ENCODE measurements at places on chromosomes 2 and 18.

- no peak for DNase-seq
Observed at GRCh38 chr18:57131101-57131500, 15.8 kb upstream of the BOD1L2 start.

DNA sequence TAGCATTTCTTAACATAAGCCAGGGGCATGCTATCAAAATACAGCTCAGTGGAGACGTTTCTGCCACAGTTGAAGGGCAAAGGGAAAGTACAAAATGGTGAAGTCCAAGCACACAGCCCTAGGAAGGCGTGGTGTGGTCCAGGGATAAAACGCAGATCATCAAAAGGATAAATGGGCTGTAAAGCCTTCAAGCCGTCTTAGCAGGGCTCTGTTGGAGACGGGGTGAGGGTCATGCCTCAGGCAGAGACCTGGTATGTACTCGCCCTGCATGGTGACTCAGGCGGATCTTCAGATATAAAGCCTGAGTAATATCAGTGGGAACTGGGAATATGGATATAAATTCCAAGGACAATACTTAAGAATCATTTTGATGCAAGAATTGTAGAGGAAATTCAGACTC lies 61.2 kb downstream of the NGEF start:
- peak; percentile 22 for DNase-seq

- peak; percentile 3 for DNase-seq
Observed at GRCh38 chr18:25349926-25350487, 2.0 kb downstream of the ZNF521 start.

DNA sequence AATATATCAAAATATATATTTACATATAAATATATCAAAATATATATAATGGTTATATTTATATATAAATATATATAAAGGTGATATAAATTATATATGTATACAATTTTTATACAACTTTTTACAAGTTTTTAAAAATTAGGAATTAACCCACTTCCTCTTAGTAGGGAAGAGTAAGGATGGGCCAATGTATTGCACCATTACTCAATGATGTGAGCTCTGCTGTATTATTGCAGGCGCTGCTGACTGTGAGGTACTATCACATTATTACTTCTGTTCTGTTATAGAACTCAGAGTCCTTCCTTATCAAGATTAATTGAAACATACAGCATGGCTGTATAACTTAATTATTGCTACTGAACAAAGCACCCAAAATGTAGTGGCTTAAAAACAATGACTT lies 46.0 kb downstream of the CCDC195 start:
- no peak for DNase-seq

DNA sequence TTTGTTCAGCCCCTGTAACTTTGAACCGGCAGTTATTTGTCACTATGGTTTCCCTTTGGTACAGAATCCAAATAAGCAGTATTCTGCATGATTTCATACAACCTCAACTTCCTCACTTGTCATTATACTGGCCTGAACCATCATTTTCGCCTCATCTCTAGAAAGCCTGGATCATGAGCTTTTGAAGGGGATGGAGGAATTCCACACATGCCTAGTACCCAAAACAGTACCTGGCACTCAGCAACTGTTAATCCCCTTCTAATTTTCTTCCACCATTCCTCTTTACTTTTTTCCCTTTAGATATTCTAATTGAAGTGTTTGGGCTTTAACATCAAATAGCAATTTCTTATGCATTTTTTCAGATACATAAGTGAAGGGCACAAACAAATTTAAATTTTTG lies 1574.4 kb upstream of the NXPH2 start:
- no peak for DNase-seq

DNA sequence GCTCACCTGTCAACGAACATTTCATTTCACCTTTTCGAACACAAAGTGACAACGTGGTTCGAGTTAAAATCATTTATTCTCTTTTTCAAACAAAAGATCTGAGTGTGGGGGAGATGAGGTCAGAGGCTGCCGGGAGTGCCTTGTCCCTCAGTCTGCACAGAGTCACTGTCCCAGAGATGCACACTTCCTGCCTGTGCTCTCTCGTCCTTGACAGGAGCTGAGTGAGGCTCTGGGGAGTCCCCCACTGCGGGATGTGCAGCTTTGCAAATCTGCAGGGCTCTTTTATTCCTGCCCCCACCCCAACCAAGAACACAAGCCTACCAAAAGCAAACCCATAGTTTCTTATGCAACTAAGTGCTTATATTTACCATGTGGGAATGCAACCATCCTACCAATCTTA lies 497.8 kb downstream of the EIPR1 start:
- DNase-seq, result no peak

- DNase-seq, result no peak
Observed at GRCh38 chr2:33220533-33220932, 255.9 kb upstream of the RASGRP3 start.

- no peak for DNase-seq
Observed at GRCh38 chr18:11840493-11840892, 10.7 kb upstream of the CHMP1B start.

DNA sequence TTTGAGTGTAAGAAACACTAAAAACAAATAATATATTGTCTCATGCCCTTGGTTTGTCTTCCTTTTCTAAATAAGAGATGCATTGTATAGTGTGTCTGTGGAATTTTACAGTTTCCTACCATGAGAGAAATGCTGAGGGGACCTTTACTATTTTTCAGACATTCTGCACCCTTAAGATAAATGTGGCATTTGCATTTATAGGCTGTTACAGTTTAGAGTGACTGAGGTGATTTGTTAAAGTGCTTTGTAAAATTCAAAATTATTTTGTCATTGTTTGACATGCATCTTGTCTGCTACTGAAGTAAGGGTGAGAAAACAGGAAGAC lies 78.9 kb upstream of the ZSWIM2 start:
- DNase-seq, result no peak

DNA sequence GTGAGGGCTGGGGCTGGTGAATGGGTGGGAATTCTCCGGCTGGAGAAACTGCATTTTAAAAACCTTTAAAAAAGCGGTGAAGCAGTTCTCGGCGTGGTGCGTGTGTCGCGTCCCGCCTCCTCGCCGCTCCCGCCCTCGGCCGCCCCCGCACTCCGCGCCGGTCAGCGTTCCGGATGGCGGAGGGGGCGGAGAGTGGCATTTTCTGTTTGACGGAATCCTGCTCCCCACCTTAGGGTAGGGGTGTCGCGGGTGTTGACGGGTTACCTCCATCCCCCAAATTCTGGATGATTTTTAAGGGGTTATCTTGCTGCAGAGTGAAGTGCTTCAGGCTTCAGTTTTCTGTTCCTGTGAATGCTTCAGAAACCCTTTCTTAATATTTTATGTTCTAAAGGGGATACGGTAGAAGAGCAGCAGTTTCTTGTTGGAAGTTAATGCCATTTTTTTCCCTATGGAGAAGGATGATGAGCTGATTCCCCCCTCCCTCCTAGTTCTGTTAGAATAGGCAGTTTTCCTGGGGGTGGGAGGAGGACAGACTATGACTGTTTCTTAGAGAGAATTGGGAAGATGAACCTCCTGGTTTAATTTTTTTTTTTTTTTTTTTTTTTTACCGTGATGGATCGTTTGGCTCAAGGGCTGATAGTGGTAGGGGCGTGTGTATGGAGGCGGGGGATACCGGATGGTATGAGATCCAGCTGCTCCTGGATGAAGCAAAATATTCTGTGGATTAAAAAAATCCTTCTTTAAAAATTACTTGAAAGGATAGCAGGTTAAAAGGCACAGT lies 756 bp downstream of the ABI2 start:
- peak; percentile 55 for DNase-seq

GRCh38 chr2:100529900-100530299 lies 32.9 kb upstream of the PDCL3 start:
- no peak for DNase-seq

DNA sequence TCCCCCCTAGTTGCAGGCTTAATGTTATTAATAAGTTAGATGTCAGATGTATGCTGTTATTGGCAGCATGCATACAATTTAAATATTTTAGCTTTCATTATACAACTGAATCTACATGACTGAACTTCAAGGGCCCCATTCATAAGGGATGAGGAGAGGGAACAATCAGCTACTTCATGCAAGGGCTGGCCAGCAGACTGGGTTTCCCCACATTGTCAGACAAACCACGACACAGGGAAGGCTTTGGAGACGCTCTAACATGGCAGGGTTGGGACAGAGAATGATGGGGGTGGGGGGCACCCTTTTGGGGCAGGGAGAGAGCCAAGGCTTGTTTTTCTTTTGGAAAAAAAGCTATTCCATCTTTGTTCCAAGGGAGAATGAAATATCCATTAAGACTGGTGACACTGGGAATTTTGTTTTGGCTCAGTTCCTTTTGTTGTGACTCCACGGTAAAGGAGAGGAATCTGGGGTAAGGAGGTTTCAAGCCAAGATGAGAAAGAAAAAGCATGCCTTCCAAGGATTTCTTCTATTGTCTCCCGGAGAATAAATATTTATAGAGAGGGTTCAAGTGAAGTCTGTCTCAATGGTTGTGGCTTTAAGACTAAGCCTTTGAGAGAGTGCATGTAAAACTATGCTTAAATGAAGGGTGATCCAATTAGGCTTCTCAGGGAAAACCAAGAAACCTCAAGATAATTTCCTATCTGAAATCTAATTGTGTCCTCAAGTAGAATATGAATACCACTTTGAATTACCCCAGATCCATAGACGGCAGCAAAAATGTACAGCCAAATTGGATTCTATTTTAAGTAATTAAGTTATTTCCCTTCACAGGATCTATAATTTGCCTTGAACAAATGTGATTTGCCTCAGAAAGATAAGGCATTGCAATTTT lies 5.4 kb downstream of the CXCR4 start:
- no peak for DNase-seq

- DNase-seq, result no peak
Observed at GRCh38 chr2:96916646-96917543, 47.0 kb upstream of the SEMA4C start.

DNA sequence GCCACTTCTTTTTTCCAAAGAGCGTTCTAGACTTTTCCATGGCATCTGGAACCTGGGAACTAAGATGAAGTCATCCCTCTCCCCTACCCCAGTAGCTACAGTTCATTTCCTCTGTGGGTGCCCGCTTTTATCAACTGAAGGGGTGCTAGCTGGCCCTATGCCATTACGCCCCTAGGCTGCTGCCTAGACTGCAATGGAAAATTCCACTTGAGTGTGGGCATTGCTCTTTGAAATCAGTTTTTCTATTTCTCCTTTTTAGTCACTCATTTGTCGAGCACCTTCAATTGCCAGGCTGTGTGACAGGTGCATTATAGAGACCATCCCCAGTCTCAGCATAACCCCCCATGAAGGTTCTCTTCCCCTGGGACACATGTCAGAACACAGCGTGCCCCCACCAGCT lies 7.3 kb downstream of the TEX51 start:
- no peak for DNase-seq
